ENCODE measurements at places on chromosomes 7 and 10. TPM values are rescaled to one million over a fixed set of nuclear protein-coding genes. Genes with fewer than 3 reads are reported as not detected.
A peak's percentile ranks its signal among the peaks of the same experiment; 100 is the strongest.

DNA sequence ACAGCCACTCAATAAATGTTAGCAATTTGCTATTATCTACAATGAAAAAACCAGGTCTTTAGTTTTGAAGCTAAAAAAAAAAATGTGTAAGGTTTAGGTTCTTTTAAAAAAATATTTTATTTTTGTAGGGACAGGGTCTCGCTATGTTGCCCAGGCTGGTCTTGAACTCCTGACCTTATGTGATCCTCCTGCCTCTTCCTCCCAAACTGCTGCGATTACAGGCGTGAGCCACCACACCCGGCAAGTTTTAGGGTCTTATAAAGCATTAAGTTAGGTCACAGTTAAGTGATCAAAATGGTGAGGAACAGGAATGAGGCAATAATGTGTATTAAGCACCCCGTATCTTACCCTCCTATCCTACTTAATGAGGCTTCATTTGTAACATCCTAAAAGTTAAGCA, 774 bp downstream of the SEM1 start:
- DNase-seq: no peak

GRCh38 chr10:43342279-43343125, 28.9 kb upstream of the FXYD4 start:
- no peak for DNase-seq

GRCh38 chr10:97468162-97468561, 22.2 kb downstream of the ZDHHC16 start:
- DNase-seq: no peak

- no peak for DNase-seq
These were observed 76.1 kb downstream of the LRRC17 start for GRCh38 chr7:102988631-102989560.

DNA sequence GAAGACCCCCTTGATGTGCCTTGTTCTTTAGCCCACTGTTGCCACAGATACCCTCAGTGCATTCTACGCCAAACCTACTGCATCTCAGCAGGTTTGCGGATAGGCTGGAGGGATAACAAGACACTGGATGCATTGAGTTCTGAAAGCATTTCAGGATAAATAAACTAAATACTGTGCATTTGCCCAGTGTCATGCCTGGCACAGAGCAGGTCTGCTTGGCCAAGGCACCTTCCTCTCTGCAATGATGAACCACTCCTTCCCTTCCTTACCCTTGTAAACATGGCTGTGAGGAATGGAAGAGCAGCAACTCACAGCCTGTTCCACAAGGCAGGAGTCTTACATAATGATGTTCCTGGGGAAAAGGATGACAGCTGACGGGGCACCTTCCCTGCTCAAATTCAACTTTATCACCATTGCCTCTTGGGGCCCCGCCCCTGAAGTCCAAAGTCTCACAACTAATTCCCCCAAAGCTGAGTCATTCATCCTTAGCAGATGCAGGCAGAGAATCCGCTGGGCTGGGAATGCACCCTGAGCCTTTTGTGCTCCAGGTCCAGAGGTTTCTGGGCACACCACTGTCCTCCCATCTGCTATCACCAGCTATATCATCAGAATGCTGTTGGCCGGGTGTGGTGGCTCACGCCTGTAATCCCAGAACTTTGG, 11.6 kb downstream of the DDX56 start:
- DNase-seq: no peak

- no peak for DNase-seq
These were observed 144.8 kb downstream of the ICA1 start for GRCh38 chr7:8117195-8117594.

DNA sequence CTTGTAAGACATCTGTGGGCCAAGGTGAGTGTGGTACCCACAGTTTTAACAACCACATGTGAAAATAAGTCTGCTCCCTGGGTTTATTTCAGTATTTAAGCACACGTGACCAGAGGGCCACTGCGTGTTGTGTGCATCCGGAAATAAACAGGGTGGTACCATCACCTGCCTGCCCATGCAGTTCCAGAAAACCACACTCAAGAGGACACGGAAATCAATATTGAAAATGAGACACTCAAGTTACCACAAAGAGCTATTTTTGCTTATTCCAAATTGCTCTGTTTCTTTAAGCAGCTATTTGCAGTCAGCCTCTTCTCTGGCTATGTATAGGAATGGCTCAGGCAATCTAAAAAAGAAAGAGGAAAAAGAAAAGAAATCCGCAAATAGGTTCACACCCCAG, 71.8 kb upstream of the LOXL4 start:
- DNase-seq: no peak

- DNase-seq: no peak
These were observed 124.3 kb downstream of the SKIDA1 start for GRCh38 chr10:21401196-21401595.

DNA sequence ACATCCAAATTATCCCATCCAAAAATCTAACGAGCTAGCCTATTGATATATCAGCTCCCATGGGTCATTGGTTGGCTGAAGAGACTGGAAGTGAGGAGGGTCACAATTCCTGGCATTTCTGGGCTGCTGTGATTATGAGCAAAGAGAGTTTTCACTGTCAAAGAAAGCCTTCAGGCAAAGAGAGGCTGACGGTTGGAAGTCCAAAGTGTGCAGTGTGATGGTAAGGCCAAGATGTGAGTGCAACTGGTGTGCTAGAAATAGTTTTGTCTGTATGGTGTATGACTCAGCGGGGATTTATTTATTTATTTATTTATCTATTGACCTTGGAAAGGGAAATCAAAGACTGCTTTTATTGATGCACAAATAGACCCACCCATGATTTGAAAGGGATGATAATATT, 75.0 kb downstream of the AASS start:
- DNase-seq: no peak

DNA sequence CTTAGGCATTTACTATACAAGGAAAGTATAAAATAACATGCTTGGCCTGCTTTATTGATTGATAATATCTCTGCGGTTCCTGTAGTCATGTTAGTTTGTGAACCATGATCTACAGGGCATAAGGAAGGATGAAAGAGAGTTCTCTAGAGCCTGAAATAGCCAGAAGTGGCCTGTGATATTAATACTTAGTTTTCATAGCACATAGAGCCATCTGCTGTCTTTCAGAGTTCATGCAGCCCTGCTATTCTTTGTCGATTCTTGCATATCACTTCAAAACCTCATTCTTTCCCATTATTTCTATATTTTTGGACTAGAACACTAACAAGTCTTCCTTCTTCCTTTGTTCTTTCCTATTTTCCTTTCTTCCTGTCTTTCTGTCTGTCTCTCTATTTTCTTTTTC, 26.4 kb upstream of the PRKG1 start:
- DNase-seq: peak; percentile 13

DNA sequence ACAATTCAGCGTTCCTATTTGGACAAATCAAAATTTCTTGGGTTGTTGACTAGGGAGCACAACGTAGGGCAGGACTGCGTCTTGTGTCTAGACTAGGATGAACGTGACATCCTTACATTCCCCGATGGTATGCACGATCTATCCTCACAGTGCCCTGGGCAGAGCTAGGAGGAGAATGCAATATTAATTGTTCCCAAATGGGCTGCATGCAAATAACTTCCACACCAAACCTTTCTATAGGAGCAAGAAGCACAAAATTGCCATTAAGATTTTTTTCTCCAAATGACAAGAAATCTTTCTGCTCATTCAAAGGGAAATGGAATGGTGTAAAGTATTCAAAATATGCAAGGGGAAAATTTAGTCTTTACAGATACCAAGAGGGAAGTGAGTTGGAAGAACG, 21.4 kb upstream of the AQP1 start:
- no peak for DNase-seq

DNA sequence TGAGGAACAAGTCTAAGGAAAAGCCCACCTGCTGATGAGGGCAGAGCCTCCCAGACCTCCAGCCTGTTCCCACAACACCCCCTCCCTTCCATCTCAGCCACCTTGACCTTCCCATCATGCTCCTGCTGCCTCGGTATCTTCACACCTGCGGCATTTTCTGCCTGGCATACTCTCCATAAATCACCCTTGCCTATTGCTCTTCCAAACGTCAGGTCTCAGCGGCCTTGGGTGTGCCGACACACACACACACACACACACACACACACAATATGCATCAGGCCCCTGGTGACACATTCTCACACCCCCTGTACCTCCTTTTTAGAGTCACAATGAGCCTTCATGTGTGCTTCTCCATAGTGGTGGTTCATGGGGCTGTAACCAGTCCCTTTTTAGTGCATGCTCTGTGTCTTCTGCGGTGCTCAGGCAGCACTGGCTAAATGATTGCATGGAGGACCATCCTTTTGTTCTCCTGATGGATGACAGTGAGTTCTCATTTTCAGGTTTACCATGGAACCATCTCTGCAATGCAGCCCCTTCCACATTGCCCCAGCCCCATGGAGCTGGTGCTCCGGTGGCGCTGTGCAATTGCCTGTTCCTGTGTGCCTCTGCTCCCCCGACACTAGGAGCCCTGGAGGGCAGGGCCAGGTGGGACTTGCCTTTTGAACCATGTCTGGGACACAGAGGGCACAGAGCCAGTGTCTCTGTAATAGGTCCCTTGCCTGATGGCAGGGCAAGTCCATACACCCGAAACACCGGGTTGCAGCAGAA, 4.5 kb downstream of the ADIRF start:
- no peak for DNase-seq

GRCh38 chr10:52566471-52567246, 205.9 kb downstream of the MBL2 start:
- DNase-seq: peak; percentile 9

DNA sequence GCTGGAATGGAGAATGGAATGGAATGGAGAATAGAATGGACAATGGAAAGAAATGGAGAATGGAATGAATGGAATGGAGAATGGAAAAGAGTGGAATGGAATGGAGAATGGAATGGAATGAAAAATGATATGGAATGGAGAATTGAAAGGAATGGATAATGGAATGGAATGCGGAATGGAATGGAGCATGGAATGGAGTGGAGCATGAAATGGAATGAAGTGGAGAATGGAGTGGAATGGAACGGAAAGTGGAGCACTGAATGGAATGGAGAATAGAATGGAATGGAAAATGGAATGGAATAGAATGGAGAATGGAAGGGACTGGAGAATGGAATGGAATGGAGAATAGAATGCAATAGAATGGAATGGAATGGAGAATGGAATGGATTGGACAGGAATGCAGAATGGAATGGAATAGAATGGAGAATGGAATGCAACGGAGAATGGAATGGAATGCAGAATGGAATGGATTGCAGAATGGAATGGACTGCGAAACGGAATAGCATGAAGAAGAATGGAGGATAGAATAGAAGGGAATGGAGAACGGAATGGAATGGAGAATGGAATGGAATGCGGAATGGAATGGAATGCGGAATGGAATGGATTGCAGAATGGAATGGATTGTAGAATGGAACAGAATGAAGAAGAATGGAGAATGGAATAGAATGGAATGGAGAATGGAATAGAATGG, 89.4 kb downstream of the NSUN6 start:
- DNase-seq: no peak

DNA sequence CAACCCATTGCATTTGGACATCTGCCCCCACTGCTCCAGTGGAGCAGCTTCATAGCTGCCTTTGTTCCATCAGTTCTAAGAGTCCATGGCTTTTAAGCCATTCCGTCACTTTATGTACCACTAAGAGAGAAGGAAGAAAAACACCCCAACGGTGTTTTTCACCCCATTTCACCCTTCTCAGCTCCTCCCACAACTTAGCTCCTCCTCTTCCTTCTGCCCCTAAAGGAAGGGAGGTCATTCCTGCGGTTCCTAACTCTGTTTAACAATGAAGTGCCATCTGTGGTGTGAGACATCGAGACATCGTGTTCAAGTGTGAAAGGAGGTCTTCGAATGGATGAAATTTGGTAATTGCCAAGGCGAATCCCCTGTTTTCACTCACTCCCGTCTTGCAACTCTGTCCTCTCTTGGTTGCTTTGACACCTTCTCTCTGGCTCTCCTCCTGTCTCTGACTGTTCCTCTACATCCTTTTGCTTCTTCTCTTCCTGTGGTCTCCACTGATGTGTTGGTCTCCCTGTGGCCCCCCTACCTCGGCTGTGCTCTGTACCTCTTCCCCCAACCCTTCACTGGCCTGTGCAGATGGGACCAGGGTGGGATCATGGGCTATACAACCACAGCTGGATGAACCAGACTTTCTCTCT, 23.0 kb downstream of the SMKR1 start:
- DNase-seq: no peak

DNA sequence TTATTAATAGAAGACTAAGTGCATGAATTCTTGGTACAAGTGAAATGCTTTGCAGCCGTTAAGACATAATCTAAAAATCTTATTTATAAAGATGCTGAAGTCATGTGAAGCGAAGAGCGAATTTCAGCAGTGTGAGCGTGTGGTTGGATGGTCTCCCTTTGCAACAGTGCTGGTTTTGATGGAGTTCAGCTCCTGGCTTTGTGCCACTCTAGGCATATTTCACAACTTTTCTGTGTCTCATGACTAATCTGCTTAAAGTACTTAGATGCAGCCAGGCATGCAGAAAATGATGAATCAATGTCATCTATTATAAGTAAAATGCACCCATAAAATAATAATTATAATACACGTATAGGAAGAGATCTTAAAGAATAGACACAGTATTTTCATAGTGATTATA, 107.2 kb upstream of the TCERG1L start:
- DNase-seq: no peak

- no peak for DNase-seq
These were observed 1.8 kb upstream of the IFIT1 start for GRCh38 chr10:89390476-89391225.

- DNase-seq: peak; percentile 30
These were observed 10.3 kb upstream of the CPA5 start for GRCh38 chr7:130334274-130334673.

GRCh38 chr7:74063223-74063641, 20.4 kb upstream of the LIMK1 start:
- no peak for DNase-seq

TMEM178B gene
- total RNA-seq: 0.49 TPM

TMEM213 gene
- total RNA-seq: not detected

TEX36 gene
- not detected for total RNA-seq

LRIT1 gene
- total RNA-seq: not detected

DRGX gene
- 0.20 TPM for total RNA-seq

AUTS2 gene
- 61.0 TPM for total RNA-seq

FKBP6 gene
- not detected for total RNA-seq

VWA2 gene
- 19.5 TPM for total RNA-seq

KNDC1 gene
- 1.1 TPM for total RNA-seq
